ENCODE measurements at places on chromosomes 13 and 19.

DNA sequence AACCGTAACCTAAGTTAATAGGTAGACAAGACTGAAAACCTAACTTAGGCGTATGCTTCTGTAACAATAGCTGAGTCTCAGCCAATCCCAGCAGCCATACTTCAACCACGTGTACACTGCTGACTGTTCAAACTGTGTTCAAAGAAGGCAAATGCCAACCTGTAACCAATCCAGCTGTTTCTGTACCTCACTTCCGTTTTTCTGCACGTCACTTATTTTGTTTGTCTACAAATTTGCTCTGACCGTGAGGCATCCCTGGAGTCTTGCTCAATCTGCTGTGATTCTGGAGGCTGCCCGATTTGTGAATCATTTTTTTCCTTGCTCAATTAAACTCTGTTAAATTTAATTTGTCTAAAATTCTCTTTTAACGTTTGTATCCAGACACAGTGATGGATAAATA is 59.2 kb downstream of the EDNRB start:
- DNase-seq = no peak

GRCh38 chr19:16161840-16162239 is 11.5 kb downstream of the CIB3 start:
- DNase-seq = no peak

GRCh38 chr13:45823583-45823982 is 28.0 kb downstream of the SIAH3 start:
- no peak for DNase-seq

- DNase-seq = no peak
These were observed 20.3 kb upstream of the CACNA1A start for GRCh38 chr19:13526552-13526951.

DNA sequence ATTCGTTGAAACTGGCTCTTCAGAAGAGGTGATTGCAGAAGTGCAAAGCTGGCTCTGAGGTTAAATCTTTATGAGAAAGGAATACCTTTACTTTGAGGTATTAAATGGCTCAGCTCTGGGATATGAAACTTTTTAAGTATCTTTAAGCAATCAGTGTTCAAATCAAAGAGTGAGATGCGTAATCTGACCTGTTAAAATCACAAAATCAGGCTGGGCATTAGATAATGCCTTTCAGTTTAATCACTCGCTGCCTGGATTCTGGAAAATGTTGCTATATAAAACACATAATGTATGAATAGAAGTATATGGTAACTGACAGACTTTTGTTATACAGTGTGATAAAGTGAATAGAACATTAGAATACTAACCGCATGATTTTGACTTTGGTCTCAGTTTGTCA is 2.0 kb upstream of the DGKH start:
- no peak for DNase-seq

- DNase-seq = peak; percentile 69
These were observed 25.0 kb downstream of the LRCH1 start for GRCh38 chr13:46577696-46578589.

GRCh38 chr19:4868286-4868834 is 893 bp upstream of the PLIN3 start:
- DNase-seq = no peak

GRCh38 chr19:45595814-45596213 is 6.2 kb downstream of the GPR4 start:
- no peak for DNase-seq

DNA sequence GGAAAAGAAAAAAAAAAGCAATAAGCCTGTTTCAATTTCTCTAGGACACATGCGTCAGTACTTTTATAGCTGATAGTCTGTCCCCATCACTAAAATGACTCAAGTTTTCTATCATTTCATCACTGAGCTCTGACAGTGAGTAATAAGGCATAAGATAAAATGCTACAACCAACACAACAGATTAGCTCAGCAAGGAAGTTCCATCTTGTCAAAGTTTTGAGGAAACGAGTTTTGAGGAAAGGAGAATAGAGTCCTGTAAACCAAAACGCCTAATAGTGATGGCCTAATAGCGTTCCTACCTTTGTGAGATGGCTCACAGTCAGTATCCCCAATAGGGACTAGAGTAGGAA is 145.1 kb downstream of the LACC1 start:
- no peak for DNase-seq

GRCh38 chr13:109427695-109428094 is 358.7 kb downstream of the IRS2 start:
- no peak for DNase-seq

DNA sequence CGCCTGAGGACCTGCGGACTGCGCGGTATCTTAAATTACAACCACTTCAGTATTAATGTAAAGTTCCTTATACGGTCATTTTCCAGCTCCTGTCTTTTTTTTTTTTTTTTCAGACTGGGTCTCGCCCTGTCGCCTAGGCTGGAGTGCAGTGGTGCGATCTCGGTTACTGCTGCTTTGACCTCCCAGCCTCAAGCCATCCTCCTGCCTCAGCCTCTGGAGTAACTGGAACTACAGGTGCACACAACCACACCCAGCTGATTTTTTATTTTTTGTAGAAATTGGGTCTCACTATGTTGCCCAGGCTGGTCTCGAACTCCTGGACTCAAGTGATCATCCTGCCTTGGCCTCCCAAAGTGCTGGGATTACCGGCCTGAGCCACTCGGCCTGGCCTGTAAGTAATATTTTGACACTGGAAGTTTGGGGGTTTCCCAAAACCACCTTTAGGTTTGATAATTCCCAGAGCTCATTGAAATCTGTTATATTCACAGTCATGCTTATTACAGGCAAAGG is 406 bp upstream of the EID2B start:
- no peak for DNase-seq

DNA sequence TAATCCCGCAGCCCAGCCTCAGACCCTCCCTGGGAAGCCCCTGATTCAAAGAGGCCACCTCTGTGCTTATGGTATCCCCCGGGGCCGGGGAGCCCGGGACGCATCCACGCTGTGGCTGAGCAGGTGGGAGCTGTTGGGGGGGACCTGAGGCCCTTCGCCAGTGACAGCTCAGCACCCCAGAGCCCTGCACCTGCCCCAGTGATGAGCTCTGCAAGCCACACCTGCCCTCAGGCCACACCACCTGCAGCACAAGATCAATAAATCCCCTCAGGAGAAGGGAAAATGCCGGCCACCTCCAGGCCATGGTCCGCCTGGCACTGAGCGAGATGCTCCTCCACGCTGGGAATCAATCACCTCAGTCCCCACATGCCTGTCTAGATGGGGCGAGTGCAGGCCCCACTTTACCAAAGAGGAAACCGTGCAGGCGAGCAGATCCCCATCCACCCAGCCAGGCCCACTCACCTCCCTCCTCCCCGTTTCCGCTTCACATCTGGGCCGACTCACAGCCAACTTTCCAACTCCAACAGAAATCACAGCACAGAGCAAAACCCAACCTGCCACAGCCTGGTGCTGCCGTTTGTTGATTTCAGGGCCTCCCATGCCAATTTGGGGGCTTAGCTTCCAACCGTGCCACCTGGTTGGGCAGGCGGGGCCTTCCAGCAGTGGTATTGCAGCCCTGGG is 12.8 kb downstream of the MOB3A start:
- peak; percentile 50 for DNase-seq

- DNase-seq = no peak
These were observed 540.6 kb upstream of the HTR2A start for GRCh38 chr13:47437406-47437805.

DNA sequence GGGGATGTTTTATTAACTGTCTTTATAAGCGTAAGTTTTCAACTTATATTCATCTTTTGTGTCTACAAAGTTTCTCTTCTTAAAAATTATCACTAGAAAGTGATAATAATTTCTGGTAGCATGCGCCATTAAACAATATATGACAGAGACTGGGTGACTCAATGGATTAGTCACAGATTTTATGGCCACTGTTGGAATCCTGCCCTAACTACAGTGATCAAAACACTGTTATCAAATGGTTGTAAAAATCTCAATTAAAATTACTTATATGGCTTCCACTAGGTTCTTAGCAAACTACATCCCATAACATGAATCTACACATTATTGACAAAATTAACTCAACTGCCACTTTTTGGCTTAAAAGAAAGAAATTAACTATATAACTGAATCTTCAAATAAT is 350.0 kb downstream of the DACH1 start:
- no peak for DNase-seq

DNA sequence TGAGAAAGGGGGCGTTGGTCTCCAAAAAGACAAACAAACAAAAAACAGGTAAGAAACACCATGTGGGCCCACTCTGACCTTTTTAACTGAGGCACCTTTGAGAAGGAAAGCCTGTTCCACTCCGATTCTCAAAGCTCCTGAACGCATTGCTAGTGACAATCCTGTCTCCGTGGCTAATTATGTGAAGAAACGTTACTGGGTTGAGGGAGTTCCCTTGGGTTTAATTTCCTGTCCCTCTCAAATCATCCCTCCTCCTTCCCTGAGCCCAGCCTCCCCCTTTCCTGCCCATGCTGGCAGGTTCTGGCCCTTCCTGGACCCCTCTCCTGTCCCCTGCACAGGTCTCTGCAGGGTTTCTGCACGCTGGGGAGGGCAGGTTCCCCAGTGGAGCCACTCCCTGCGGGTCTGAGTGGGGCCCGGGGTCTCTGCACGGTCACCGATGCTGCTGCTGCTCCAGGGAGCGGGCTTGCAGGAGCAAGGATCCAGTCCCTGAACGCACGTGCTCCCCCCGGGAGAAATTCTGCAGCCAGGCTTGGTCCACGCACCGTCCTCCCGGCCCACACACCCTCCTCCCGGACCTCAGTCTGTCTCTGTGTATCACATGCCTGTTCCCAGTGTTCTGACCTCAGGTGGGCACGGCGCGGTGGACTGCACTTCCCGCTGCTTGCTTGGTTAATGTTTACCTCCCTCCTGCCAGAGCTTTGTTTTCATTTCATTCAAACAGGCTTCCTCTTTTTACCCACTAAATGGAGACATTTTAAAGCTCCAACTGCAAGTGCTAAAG is 76.4 kb upstream of the MCF2L start:
- DNase-seq = peak; percentile 8

GRCh38 chr13:109255141-109255856 is 531.1 kb downstream of the IRS2 start:
- DNase-seq = no peak

GRCh38 chr19:1081301-1082164 is 13.6 kb downstream of the POLR2E start:
- no peak for DNase-seq

GRCh38 chr19:8654591-8655339 is 24.3 kb downstream of the NFILZ start:
- peak; percentile 66 for DNase-seq

GRCh38 chr13:92769046-92769445 is 457.6 kb upstream of the GPC6 start:
- DNase-seq = no peak

DNA sequence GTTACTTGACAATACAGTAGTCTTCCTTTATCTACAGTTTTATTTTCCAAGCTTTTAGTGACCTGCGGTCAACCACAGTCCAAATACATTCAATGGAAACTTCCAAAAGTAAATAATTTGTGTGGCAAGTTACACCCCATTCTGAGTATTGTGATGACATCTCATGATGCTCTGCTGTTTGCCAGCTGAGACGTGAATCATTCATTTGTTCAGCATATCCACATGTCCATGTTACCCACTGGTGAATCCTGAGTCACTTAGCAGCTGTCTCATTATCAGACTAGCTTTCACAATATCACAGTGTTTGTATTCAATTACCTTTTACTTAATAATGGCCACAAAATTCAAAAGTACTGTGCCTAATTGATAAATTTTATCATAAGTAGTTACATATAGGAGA is 179.8 kb downstream of the PRR20E start:
- no peak for DNase-seq

- DNase-seq = no peak
These were observed 82.6 kb downstream of the MAB21L1 start for GRCh38 chr13:35393886-35394285.

GRCh38 chr13:98792785-98793495 is 40.5 kb upstream of the SLC15A1 start:
- no peak for DNase-seq

DNA sequence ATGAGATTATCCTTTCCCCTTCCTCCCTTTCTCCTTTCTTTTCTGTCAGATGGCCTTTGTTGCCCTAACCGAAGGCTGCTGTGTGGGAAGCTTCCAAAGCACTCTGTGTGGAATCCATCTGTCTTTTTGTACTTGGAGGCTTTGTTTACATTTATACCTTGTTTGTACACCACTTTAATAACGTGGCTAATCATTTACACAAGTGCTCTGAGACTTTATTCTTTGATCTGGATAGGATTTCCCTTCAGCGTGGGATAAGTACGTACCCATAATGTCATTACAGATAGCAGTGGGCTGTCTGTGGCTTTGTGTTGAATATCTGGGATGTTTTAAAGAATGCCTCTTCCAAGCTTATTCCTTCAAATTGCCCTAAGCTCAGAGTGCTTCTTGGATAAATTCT is 684.7 kb upstream of the SLITRK5 start:
- DNase-seq = no peak

- DNase-seq = peak; percentile 85
These were observed 23.2 kb upstream of the GPC5 start for GRCh38 chr13:91375116-91375729.

GRCh38 chr19:28027116-28027515 is 1185.8 kb downstream of the UQCRFS1 start:
- no peak for DNase-seq

DNA sequence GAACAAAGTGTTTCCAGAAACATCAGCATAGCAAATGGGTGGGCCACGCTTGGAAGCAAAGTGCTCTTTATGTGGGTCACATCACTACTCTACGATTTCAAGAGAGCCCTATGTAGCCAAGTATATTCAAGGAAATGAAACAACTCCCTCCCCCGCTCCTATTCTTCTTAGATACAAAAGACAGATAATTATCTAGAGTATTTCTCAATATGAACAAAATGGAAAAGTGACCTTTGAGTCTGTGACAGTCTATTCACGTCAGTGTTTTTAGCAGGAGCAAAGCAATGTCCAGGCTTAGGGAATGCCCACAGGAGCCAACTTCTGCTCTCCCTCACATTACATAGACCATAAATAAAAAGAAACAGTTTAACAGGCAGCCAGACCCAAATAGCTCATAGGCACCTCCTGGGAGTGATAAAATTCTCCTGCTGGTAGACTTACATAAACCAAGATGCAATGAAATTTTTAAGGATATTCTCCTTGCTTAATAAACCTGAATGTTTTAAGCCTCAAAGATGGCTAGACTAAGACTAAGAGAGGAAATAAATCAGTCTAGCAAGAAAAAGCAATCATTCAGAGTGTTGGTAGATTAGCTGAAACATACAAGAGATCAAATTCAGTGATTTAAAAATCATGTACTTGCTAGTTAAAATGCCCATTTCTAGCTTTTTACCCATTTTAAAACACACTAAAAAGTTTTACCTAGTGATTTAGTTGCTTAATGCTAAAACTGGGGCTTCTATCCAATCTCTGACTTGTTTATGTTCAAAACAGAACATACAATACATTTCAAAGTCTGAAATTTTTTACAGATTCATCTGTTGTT is 182.8 kb downstream of the RGCC start:
- DNase-seq = no peak

- DNase-seq = no peak
These were observed 147.4 kb downstream of the ABCC4 start for GRCh38 chr13:95153647-95154412.
